NCI-H2171 treated with DMSO at 0.1 percent for 48 hours (cell line): ENCODE measurements at places on chromosomes 4 and X.

GRCh38 chr4:118927974-118928373 is 39.3 kb downstream of the SYNPO2 start:
- DNase-seq: no peak

DNA sequence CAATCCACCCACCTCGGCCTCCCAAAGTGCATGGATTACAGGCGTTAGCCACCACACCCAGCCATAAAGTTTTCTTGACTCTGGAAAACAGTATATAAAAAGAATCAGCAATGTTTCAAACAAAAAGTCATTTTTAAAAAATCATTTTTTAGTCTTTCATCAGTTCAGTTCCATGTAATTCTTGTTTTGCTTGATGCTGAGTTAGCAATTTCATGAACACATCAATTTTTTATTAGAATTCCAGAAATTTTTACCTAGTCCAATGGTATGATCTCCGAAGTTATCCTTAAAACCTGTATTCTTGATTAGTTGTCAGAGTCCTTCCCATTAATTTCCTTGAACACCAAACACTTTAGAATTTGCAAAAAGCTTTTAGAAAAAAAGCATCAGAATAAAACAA is 56.8 kb downstream of the RCHY1 start:
- no peak for DNase-seq

DNA sequence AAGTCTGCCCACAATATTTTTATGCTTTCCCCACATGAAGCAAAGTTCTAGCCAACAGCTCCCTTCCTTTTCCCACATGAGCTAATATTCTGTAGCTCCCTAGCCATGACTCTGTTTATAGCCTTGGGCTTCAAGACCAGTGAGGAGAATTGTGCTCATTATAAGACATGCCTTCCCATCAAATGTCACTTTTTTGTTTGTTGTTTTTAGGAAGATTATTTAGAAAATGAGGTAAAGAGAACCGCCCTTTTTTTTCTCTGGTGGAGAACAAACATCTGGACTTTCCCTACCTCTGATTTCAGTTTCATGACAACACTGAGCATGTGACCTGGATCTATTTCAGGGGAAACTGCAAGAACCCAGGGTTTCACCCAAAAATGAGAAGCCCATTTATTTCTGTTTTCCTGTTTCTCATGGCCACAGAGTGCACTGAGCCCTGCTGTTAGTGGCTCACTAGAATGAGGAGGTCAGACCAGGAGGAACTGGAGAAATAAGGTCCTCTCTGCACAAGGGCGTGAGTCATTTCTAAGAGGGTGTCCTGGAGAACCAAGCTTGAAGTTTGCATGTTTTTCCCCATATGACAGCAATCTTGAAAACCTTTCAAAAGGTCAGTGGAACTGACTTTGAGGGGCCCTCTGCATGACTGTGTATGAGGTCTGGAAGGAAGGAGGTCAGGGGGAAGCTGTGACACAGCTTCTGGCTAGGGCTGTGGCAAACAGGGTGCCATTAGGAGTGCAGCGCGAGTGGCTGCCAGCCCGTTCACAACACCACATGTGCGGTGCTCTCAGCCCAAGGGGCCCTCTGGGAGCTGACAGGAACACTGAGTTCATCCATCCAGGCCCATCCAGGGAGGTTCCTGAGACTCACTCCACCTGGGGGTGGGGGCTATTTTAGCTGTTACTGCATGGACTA is 55.2 kb downstream of the CHST7 start:
- peak; percentile 17 for DNase-seq

GRCh38 chr4:6641164-6641970 is 882 bp downstream of the MRFAP1 start:
- DNase-seq: no peak

DNA sequence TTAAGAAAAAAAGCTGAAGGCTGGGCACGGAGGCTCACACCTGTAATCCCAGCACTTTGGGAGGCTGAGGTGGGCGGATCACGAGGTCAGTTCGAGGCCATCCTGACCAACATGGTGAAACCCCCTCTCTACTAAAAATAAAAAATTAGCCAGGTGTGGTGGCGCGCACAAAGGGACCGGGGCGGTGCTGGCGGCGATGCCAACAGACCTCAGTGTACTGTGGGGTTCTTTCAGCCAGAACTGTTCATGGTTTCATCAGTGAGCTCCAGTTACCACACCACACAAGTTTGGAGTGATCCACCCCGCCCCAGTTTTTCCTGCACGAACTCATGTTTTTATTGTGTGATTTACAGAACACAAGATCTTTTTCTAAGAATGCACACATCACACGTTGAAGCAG is 21.2 kb upstream of the IRAK1 start:
- DNase-seq: no peak
